ENCODE measurements at places on chromosomes 3 and 15. TPM values are rescaled to one million over a fixed set of nuclear protein-coding genes. Genes with fewer than 3 reads are reported as not detected.

AADACL2 gene
- not detected for total RNA-seq

ANKRD63 gene
- not detected for total RNA-seq

SLC28A1 gene
- not detected for total RNA-seq

CMTM6 gene
- 104 TPM for total RNA-seq

NCKIPSD gene
- total RNA-seq, result 9.2 TPM

IQCH gene
- 3.3 TPM for total RNA-seq

C2CD4A gene
- total RNA-seq, result not detected

PLSCR4 gene
- 23.9 TPM for total RNA-seq

DAZL gene
- not detected for total RNA-seq

MAGI1 gene
- 36.0 TPM for total RNA-seq

HHATL gene
- not detected for total RNA-seq

VGLL3 gene
- 33.4 TPM for total RNA-seq

KBTBD12 gene
- total RNA-seq, result not detected

PLSCR5 gene
- not detected for total RNA-seq

KCNAB1 gene
- under 0.01 TPM for total RNA-seq

LDHAL6B gene
- total RNA-seq, result not detected

COL6A5 gene
- not detected for total RNA-seq

CCR9 gene
- not detected for total RNA-seq

WDR93 gene
- under 0.01 TPM for total RNA-seq

SOX14 gene
- total RNA-seq, result not detected

DUT gene
- 50.8 TPM for total RNA-seq

P2RY12 gene
- 0.46 TPM for total RNA-seq

LRTM1 gene
- not detected for total RNA-seq

ONECUT1 gene
- total RNA-seq, result 0.14 TPM

SNTN gene
- not detected for total RNA-seq

CCRL2 gene
- total RNA-seq, result 0.09 TPM

NPAP1 gene
- not detected for total RNA-seq

TERC gene
- total RNA-seq, result 37.7 TPM

GOLGA6A gene
- total RNA-seq, result not detected

All from smooth muscle cell of bladder (primary cell).